PC-9 (cell line): ENCODE measurements at places on chromosomes 5 and 9.

- DNase-seq: no peak
Observed at GRCh38 chr9:128340691-128341434, 536 bp downstream of the SLC27A4 start.

- DNase-seq: no peak
Observed at GRCh38 chr5:60526336-60526875, 173.6 kb downstream of the DEPDC1B start.

- no peak for DNase-seq
Observed at GRCh38 chr9:120841930-120842684, 615 bp downstream of the PSMD5 start.

DNA sequence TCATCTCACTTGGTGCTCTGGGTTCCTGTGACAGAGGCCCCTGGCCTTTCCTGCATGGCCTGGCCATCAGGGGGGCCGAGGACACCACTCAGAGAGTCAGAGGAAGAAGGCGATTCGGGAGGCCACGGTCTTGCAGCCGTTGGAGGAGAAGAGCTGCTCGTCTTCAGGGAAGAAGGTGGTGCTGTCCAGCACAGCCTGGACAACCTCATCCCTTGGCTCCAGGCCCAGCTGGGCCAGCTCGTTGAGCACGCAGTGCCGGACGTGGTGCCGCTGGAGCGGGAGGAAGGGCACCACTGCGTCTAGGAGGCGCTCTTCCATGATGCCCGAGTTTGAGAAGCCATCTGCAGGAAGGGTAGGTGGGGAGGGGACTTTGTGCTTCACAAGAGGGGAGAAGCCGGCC, 3.2 kb downstream of the TOR2A start:
- no peak for DNase-seq

- DNase-seq: no peak
Observed at GRCh38 chr5:68047035-68047434, 168.5 kb upstream of the PIK3R1 start.

DNA sequence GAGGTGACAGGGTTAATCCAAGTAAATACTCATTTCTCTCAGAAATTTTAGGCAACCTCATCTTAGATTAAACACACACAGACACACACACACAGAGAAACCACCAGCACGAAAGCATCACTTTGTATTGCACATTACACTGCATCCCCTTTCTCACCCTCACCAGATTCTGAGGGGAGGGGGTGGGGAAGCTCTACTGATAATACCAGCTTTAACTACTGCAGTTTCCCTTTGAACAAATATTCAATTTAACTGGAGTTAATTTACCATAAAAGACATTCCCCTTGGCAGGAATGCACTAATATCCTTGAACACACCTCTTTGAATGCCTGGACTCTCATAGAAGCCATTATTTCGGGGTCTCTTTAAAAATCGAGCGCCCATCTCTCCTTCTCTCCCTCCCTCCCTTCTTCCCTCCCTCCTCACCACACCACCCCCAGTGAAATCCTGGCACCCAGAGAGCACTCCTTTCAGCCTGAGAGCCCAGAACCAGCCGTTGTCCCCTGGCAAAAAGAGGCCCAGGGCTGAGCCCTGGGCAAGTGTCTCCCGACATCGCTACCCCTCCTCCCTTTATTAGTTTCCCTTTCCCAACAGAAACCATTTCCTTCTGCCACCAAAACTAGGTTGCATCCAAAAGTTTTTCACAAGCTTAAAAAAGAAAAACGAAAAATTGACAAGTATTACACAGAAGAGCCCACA, 2.8 kb upstream of the NFIB start:
- DNase-seq: no peak

- DNase-seq: peak; percentile 73
Observed at GRCh38 chr9:23606107-23606506, 219.9 kb downstream of the ELAVL2 start.

- peak; percentile 60 for DNase-seq
Observed at GRCh38 chr5:152688561-152689249, 283.6 kb upstream of the NMUR2 start.

DNA sequence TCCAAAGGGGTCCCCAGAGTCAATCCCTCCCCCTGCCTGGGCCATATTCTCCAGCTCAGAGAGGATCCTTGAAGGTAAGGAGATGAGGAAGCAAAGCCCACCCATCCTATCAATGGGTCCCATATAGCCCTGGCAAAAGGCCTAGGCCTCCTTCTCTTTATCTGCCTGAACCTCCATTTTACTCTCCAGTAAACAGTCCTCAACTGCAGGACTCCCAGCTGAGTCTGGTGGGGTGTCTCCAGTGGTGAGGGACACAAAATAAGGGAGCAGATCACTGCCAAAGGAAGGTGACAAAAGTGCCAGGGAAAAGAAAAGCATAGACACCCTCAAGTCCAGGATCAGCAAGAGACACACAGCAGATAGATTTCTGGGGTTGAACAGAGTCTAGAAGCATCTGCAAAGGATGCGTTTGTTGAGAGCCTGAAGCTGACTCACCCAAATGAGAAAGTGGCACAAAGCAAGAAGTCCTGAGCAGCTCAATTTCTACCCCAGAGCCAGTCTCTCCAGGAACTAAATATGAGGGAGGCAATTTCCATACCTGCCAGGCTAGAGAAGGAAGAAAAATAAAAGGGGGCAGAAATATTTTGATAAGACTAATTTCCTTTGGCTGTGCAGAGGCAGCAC, 2.7 kb upstream of the EBF1 start:
- DNase-seq: no peak

DNA sequence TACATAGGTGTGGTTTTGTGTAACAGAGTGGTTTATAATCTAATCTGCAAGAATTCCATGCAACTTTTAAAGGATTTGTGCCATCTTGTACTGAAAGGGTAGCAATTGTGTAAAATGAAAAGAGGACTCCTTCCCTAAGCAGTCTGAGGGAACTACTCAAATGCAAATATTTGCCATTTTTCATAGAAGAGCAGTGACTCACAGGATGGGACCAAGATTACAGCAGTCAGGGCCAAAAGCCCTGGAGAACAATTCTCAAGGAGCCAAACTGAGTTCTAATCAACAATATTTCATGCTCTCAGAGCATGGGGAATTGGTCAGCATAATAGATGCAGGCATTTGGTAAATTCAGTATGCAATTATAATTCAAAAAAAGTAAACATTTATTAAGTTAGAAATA, 495.8 kb downstream of the CHSY3 start:
- no peak for DNase-seq

- DNase-seq: no peak
Observed at GRCh38 chr9:38232895-38233294, 159.6 kb upstream of the ALDH1B1 start.

GRCh38 chr5:165157219-165157618, 1651.8 kb downstream of the MAT2B start:
- no peak for DNase-seq

DNA sequence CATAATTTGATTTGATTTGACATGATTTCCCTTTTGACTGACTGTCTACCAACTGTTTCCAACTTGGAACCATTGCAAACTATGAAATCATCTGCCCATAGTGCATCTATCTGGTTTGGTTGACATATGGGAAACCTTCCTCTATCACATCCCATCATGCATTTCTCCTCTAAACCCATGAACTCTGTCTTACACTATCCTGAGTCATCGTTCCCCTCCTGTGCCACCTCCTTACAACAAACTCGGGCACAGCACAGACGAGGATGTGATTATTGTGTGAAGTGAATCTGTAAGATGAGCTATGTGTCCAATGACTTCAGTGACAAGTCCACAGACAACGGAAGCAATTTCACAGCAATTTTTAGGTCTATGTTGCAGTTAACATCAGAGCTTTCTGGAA, 126.1 kb downstream of the NPR3 start:
- DNase-seq: no peak

DNA sequence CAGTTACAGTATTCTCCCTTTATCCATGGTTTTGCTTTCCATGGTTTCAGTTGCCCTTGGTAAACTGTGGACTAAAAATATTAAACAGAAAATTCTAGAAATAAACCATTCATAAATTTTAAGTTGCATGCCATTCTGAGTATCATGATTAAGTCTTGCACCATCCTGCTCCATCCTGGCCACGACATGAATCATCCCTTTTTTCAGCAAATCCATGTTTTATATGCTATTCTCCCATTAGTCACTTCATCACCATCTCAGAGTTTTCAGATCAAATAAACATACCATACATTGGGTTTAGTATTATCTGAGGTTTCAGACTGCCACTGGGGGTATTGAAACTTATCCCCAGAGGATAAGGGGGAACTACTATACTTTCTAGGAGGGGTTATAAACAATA, 234.4 kb upstream of the ATP10B start:
- DNase-seq: no peak

GRCh38 chr9:108639696-108640095, 216.1 kb downstream of the ACTL7B start:
- DNase-seq: no peak

DNA sequence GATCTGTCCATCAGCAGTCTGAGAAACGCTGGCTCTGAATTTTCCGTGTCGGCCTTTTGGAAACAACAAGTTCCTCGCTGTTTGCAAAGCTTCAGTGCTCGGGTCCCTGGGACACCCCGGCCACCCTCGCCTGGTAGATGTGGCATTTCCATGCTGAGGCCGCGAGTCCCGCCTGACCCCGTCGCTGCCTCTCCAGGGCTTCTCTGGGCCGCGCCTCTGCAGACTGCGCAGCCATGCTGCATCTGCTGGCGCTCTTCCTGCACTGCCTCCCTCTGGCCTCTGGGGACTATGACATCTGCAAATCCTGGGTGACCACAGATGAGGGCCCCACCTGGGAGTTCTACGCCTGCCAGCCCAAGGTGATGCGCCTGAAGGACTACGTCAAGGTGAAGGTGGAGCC, 4.7 kb downstream of the NTNG2 start:
- no peak for DNase-seq

- no peak for DNase-seq
Observed at GRCh38 chr9:5515261-5515650, 4.9 kb downstream of the PDCD1LG2 start.

DNA sequence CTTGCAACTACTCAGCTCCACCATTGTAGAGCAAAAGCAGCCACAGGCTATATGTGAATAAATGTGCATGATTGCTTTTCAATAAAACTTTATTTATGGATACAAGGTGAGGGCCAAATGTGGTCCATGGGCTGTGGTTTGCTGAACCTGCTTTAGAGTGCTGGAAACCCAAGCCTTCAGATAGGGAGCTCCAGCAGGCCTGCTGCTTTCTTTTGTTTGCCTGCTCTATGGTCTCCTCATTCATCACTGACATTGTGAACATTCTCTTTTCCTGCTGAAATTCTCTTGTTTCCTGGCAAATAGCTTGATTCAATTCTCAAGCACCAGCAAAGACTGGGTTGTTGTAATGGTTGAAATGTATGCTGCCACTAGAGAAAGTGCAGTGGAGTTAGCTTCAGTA, 26.0 kb downstream of the EGFLAM start:
- DNase-seq: no peak

- DNase-seq: no peak
Observed at GRCh38 chr9:111668026-111668573, 6.7 kb downstream of the GNG10 start.

DNA sequence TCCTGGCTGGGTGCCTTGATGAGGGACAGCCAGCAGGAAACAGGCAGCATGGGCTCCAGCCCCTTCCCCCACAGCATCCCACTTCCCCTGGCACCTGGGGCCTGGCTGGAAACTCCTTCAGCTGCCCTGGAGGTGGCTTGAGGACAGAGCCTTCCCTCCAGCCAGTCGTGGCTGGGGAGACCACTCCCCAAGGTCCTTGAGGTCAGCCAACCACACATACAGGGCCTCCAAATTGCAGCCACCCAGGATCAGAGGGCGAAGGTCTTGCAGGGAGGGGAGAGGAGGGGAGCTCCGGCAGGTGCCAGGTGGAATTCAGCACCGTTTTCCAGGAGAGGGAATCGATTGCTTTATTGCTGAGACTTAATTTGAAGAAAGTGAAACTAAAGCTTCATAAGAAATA, 280.4 kb downstream of the PBX3 start:
- no peak for DNase-seq

- DNase-seq: no peak
Observed at GRCh38 chr9:134316449-134317160, 9.7 kb upstream of the RXRA start.

GRCh38 chr5:164721656-164722055, 1216.2 kb downstream of the MAT2B start:
- no peak for DNase-seq

DNA sequence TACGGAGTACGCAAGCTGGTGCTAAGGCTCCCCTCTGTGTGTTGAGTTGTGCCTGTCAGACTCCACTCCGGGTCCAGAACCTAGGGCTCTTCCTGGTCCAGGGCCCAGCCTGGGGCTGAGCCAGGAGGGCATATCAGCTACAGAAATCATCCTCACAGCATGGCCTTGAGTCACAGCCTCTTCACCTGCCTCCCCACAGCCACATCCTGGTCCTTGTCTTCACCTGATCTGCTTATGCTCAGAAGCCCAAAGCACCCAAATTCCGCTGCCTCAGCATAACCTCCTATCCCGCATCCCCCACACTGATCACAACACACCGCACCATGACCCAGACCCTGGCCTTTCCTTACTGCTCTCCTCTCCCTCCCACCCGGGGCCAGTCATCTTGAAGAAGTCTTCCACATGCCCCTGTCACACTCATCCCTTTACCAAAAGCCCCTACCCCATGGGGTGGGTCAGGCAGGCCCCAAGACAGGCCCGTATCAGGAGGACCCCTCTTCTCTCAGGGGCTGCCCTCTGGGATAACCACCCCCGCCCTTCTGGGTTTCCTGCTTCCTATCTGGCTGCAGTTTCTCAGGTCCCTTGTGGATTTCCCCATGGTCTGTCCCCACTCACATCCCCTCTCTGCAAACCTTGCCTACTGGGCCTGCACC, 1.3 kb upstream of the IL3 start:
- DNase-seq: no peak

DNA sequence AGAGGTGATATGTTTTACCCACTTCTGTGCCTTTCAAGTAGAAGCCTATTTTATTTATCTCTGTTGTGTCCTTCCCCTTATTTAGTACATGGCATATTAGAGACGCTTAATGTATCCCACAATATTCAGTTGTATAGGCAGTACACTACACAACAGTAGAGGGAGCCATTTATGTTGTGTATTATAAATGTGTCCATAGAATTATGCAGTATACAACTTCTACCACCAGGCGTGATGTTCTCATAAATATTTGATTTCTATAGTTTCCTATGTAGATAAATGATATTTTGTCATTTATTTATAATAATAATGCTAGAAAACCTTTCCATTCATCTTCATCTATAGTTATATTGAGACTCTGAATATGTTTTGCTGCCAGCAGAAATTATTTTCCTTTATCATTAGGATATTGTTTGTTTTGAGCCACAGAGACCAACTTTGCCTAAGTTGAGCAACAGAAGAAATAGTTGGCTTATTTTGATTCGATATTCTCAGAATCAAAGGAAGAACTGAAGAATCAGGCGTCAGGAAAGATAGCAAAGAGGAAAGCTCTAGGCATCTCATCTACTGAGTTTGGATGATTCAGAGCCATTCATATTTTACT, 81.7 kb downstream of the ADAMTS19 start:
- DNase-seq: no peak

- peak; percentile 26 for DNase-seq
Observed at GRCh38 chr9:106862821-106863720, at the start of gene ZNF462. Gene ZNF462 (plus strand): TSS chr9:106863166. CDS start chr9:106923384, 60,218 bp downstream.

- DNase-seq: no peak
Observed at GRCh38 chr9:119509291-119509905, 140.2 kb upstream of the BRINP1 start.
